ENCODE measurements at places on chromosomes 6 and 20. TPM values are rescaled to one million over a fixed set of nuclear protein-coding genes. Genes with fewer than 3 reads are reported as not detected.
A peak's percentile ranks its signal among the peaks of the same experiment; 100 is the strongest.

AVP gene
- not detected for polyA plus RNA-seq

GRCh38 chr20:41903586-41903985 lies 285.4 kb upstream of the CHD6 start:
- H3K4me1 ChIP-seq, result peaks cover 6% of the 10 kb centered on the region
- H3K27ac ChIP-seq, result no peak overlapping the region
- H3K27me3 ChIP-seq, result no peaks in the 10 kb centered on the region
- H3K36me3 ChIP-seq, result no peaks in the 10 kb centered on the region
- DNase-seq, result no peak
- H3K4me3 ChIP-seq, result no peak overlapping the region

MEP1A gene
- not detected for polyA plus RNA-seq

GRCh38 chr6:46203391-46204177 lies 32.8 kb upstream of the ENPP5 start:
- no peaks in the 10 kb centered on the region for H3K36me3 ChIP-seq
- H3K4me1 ChIP-seq, result no peaks in the 10 kb centered on the region
- no peak overlapping the region for H3K27ac ChIP-seq

IL22RA2 gene
- not detected for polyA plus RNA-seq

DNA sequence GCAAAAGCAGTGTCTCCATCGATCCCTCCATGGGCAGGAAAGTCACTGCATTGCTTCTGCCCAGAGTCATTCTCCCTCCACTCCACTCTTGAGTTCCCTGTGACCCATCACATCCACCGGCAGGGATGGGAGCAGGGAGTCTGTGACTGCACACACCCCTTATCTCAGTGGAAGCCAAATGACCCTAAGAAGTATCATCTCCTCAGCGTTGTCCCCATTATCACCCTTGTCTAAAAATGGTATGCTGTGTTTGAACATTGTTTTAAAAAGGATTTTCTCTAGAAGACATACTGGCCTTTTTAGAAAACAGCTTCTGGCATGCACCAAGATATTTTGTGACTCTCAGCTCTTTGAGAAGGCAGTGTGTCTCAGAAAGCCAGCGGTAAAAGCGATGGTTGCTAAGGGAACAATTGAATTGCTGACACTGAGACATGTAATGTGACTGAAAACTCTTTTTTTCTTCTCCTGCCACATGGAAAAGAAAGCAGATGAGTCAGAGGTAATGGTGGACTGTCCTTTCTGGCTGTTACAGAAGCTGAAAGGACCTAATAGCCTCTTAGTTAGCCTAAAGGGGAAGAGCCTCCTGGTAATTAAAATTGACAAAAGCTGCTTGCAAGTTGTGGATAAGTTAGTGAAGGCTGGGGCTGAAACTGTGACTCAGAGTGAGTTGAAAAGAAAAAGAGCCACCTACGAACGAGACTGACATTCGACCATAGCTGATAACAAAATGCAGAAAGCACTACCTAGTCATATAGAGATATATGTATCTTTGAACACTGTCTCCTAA lies 120.5 kb downstream of the MAP3K7 start:
- no peaks in the 10 kb centered on the region for H3K4me1 ChIP-seq
- H3K27me3 ChIP-seq, result no peaks in the 10 kb centered on the region
- no peak for DNase-seq

DNA sequence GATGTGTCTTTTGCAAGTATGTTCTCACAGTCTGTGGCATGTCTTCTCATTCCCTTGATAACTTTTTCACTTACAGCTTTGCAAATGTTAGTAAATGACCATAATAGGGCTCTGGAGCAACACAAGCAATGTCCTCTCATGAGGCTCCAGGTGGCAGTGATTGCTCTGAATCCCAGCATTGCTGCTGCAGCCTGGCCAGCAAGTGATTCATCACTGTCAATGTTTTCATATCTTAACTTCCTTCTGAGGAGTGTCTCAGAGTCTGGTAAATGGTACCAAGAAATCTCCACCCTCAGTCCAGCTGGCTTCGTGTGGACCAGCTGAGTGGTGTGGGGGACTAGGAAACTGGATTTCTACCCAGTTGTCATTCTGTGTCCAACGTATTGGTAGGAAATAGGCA lies 139.6 kb downstream of the MYLK4 start:
- no peaks in the 10 kb centered on the region for H3K4me1 ChIP-seq
- no peak for DNase-seq
- H3K4me3 ChIP-seq, result no peak overlapping the region
- H3K36me3 ChIP-seq, result no peaks in the 10 kb centered on the region
- H3K27me3 ChIP-seq, result no peaks in the 10 kb centered on the region

COL19A1 gene
- 0.10 TPM for polyA plus RNA-seq

DNA sequence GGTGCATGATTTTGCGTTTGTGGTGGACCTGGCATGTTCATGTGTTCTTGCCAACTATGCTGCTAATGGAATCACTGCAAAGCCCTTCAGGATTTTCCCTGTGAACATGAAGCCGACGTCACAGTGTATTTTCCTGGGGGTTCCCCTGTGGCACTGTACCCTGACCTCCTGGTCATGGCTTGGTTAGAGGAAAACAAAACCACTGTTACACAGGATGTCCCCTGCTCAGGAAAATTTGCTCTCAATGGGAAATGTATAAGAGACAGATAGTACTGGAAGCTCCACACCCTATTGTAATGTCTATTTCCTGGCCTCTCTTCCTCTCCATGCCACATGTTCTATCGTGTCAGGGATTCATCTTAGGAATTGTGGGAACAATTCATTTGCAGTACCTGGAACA lies 19.7 kb downstream of the TSHZ2 start:
- peak overlapping the region; percentile 11 for H3K27ac ChIP-seq
- no peaks in the 10 kb centered on the region for H3K36me3 ChIP-seq
- peaks cover 27% of the 10 kb centered on the region for H3K4me1 ChIP-seq
- H3K4me3 ChIP-seq, result no peak overlapping the region

PAK5 gene
- polyA plus RNA-seq, result 0.06 TPM

GRCh38 chr6:44850312-44850711 lies 462.8 kb downstream of the CDC5L start:
- no peak overlapping the region for H3K4me3 ChIP-seq
- no peak overlapping the region for H3K27ac ChIP-seq
- no peaks in the 10 kb centered on the region for H3K36me3 ChIP-seq
- DNase-seq, result no peak
- no peaks in the 10 kb centered on the region for H3K27me3 ChIP-seq
- H3K4me1 ChIP-seq, result no peaks in the 10 kb centered on the region

DNA sequence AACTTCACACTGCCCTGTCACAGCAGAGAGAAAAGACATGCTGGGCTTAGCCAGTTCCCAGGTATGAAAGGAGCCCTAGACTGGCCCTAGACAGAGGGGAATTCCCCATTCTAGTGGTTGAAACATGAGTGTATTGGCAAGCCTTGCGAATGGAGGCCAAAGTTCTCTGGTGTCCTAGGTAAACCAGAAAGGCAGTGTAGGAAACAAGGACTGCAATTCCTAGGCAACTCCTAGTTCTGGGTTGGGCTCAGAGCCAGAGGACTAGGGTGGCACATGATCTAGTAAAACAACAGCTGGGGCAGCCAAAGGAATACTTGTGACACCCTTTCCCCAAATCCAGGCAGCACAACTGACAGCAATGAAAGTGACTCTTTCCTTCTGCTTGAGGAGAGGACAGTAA lies 265.0 kb upstream of the EPHA7 start:
- no peaks in the 10 kb centered on the region for H3K36me3 ChIP-seq
- no peak overlapping the region for H3K27ac ChIP-seq
- H3K4me3 ChIP-seq, result no peak overlapping the region

DNA sequence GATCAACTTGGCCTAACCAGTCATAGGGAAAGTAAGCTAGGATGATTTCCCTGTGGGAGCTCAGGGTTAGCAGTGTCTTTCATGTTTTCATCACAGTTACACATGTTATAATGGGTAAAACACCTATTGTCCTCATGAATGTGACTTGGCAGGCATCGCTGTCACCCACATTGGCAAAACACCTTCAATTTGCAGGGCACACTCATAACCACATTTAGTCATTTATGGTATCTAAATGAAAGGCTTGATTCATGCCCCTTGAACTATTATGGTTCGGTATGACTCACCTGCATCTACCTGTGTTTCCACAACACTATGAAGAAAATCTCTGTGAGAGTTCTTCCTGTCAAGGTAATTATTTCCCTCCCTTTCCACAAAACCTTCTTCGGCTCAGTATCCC lies 49.2 kb downstream of the FRK start:
- DNase-seq, result no peak
- H3K27me3 ChIP-seq, result no peaks in the 10 kb centered on the region
- no peak overlapping the region for H3K4me3 ChIP-seq
- H3K36me3 ChIP-seq, result no peaks in the 10 kb centered on the region

SLC52A3 gene
- not detected for polyA plus RNA-seq

DNA sequence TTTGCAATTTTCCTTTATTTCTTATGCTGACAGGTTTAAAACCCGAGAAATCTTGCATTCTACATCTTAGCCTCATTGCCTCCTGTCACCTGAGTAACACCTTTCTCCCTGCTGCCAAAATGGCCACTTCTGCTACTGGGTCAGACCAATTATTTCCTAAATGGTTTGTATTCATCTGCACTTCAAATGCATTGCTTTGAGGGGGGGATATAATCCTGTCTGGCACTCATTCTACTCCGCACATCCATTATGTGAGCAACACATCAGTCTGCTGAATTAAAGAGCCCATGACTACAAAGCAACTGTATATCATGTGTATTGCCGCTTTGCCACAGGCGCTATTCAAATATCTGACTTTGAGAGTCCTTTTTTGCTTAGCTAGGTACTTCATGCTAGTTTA lies 141.6 kb upstream of the TSHZ2 start:
- no peaks in the 10 kb centered on the region for H3K4me1 ChIP-seq
- no peaks in the 10 kb centered on the region for H3K27me3 ChIP-seq
- H3K36me3 ChIP-seq, result no peaks in the 10 kb centered on the region
- H3K4me3 ChIP-seq, result no peak overlapping the region
- no peak for DNase-seq
- H3K27ac ChIP-seq, result no peak overlapping the region

VGLL2 gene
- polyA plus RNA-seq, result 0.02 TPM

GRCh38 chr6:113671421-113671820 lies 185.7 kb upstream of the MARCKS start:
- H3K36me3 ChIP-seq, result no peaks in the 10 kb centered on the region
- H3K4me1 ChIP-seq, result peaks cover 16% of the 10 kb centered on the region
- no peaks in the 10 kb centered on the region for H3K27me3 ChIP-seq
- no peak for DNase-seq

- H3K4me3 ChIP-seq, result no peak overlapping the region
- H3K4me1 ChIP-seq, result no peaks in the 10 kb centered on the region
- H3K36me3 ChIP-seq, result no peaks in the 10 kb centered on the region
- H3K27me3 ChIP-seq, result no peaks in the 10 kb centered on the region
These were observed 50.5 kb downstream of the EBF4 start for GRCh38 chr20:2742934-2743559.

- H3K36me3 ChIP-seq, result no peaks in the 10 kb centered on the region
- no peaks in the 10 kb centered on the region for H3K4me1 ChIP-seq
- H3K27me3 ChIP-seq, result peaks cover 7% of the 10 kb centered on the region
- H3K4me3 ChIP-seq, result no peak overlapping the region
- no peak overlapping the region for H3K27ac ChIP-seq
- no peak for DNase-seq
These were observed 28.9 kb downstream of the PLG start for GRCh38 chr6:160730911-160731310.

DNA sequence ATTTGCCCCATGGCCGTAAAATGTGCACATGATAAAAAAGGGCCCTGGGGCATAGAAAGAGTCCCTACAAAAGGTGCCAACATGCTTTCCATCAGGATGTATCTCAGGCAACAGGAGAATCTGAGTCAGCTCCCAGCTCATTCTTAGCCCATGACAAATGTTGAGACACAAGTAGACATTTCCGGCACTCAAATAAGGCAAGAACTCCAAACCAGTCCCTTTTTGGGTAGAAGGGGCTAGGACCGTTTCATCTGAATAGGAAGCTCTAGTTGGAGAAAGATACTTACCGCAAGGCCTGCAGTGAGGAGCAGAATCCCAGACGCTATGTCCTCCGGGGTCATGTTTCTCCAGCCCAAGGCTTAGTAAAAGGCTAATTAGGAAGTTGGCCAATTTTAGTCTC lies 261.0 kb upstream of the RIN2 start:
- no peak for DNase-seq
- H3K36me3 ChIP-seq, result no peaks in the 10 kb centered on the region
- no peak overlapping the region for H3K4me3 ChIP-seq
- no peaks in the 10 kb centered on the region for H3K4me1 ChIP-seq

- H3K4me1 ChIP-seq, result no peaks in the 10 kb centered on the region
- DNase-seq, result no peak
- no peak overlapping the region for H3K4me3 ChIP-seq
These were observed 21.2 kb upstream of the HLA-DQA1 start for GRCh38 chr6:32615885-32616532.

BFSP1 gene
- 7.1 TPM for polyA plus RNA-seq

DNA sequence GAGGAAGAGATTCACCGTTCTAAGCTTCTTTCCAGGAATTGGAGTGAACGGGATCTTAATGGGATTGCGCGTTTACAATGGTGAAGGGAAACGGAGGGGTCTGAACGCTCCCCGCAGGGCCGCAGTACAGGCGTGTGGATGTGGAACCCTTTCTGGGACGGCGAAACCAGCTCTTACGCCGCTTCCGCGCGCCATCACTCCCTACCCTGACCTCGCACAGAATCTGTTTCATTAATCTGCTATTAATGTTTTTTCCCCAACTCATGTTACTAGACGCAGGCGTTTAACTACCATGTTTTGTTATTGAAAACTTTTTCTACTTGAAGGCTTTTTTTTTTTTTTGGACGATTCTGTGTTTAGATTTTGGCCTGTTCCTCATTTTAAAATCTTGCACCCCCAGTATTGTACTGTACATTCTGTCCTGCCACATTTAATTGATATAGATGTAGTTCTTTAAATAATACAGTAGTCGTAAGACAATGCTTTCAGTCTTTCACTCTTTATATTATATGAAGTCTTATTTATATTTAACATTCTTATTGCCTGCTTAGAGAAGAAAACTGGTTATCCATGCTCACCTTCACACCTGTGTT lies 696 bp upstream of the SUPT3H start:
- peak overlapping the region; percentile 80 for H3K4me3 ChIP-seq
- no peaks in the 10 kb centered on the region for H3K36me3 ChIP-seq
- H3K4me1 ChIP-seq, result no peaks in the 10 kb centered on the region
- peak; percentile 58 for DNase-seq

GRCh38 chr20:2101057-2101864 lies at the start of gene STK35:
Gene STK35 (plus strand): TSS chr20:2101827. CDS start chr20:2101882, 55 bp downstream.
- peaks cover 19% of the 10 kb centered on the region for H3K4me1 ChIP-seq
- no peaks in the 10 kb centered on the region for H3K27me3 ChIP-seq
- peak within 1 kb of the TSS; percentile 87 for H3K4me3 ChIP-seq
- peak within 1 kb of the TSS; percentile 99 for H3K27ac ChIP-seq

PLAGL2 gene
- 4.0 TPM for polyA plus RNA-seq

GRCh38 chr6:12637960-12638641 lies 78.5 kb upstream of the PHACTR1 start:
- H3K4me1 ChIP-seq, result no peaks in the 10 kb centered on the region
- DNase-seq, result peak; percentile 42
- no peak overlapping the region for H3K27ac ChIP-seq

GRCh38 chr6:33699739-33700138 lies 11.8 kb downstream of the UQCC2 start:
- no peak overlapping the region for H3K27ac ChIP-seq
- peaks cover 42% of the 10 kb centered on the region for H3K4me1 ChIP-seq
- H3K27me3 ChIP-seq, result no peaks in the 10 kb centered on the region
- DNase-seq, result no peak
- peaks cover 5% of the 10 kb centered on the region for H3K36me3 ChIP-seq

Measured in SK-N-SH (cell line).